ENCODE measurements at places on chromosomes 2 and 18.
A peak's percentile ranks its signal among the peaks of the same experiment; 100 is the strongest.

GRCh38 chr2:25374411-25374810 lies 32.7 kb upstream of the DNMT3A start:
- no peak for ATAC-seq

GRCh38 chr2:233000886-233001750 lies 11.9 kb downstream of the NGEF start:
- no peak for ATAC-seq

- ATAC-seq, result no peak
These were observed 17.6 kb downstream of the FN1 start for GRCh38 chr2:215418064-215418963.

DNA sequence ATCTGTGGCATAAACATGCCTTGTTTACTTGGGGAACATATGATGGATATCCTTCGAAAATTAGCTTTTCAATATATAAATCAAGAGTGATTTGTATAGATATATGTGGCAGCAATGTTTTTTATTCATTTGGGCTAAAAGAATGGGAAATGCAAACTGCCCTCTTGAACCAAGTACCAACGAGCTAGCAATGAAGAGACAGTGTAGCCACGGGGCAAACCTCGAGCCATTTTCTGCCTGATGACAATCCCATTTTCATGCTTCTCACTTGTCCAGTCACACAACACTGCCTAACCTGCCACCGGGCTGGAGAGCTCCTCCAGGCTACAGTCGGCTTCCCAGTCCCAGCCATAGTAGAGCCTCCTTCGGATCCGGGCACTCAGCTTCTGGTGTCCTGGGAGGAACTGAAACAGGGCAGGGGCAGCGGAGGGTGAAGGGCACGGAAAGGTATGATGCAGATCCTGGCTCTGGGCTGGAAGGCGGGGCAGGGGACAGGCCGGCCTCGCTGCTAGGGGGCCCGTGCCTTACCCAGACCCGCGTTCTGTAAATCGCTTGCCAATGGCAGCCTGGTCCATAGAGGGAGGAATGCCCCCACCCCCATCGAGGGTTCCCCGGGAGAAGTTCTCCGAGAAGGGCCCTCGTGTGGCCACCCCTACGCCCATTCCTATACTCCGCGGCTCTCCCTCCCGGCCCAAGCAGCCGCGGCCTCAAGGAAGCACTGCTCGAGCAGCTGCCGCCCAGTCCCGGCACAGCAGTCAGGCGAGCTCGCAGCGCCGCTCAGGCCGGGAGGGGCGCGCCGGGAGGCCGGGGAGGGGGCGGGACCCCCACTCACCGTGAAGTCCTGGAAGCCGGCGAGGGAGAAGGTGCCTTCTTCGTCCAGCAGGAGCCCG lies 552 bp downstream of the CNPPD1 start:
- peak; percentile 70 for ATAC-seq

DNA sequence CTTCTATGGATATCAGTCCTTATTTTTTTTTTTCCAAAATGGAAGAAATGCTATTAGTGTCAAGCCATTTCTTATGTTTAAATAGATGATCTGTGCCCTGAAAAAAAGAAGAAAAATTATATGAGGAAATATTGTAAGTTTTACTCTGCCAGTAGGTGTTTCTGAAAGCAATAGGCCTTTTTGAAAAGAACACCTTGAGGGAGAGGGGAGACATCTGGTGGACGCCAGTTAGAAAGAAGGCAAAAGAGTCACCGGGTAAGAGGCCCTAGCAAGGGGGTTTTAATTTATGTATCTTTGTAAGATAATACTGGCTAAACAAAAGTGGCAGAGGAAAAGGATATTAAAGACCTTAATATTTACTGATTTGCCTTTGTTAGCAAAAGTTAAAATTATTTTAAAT lies 56.1 kb downstream of the DYNAP start:
- no peak for ATAC-seq

Data from SK-N-SH treated with all-trans-retinoic acid at 6 μM for 48 hours (cell line).